ENCODE measurements at places on chromosomes 5 and 9.

DNA sequence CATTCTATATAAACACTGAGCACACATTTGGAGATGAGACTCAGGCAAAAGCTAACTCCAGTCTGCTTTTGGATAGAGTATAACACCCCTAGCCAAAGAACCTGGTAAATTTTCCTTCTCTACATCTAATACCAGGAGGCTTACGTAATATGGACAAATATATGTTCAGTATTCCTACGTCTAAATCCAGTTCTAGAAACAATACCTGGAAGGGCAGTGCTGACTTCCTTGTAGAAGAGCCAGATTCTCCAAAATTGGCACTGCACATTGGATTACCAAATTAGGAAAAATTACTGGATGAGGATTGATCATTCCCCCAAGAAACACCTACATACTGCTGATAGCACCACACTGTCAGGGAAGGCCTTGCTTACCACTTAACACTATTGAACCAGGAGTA, 247.4 kb downstream of the SAXO1 start:
- no peak for DNase-seq

GRCh38 chr9:2872250-2872930, 28.5 kb upstream of the PUM3 start:
- DNase-seq, result peak; percentile 63

- no peak for DNase-seq
Measured at GRCh38 chr9:82894961-82895821, 167.8 kb downstream of the RASEF start.

DNA sequence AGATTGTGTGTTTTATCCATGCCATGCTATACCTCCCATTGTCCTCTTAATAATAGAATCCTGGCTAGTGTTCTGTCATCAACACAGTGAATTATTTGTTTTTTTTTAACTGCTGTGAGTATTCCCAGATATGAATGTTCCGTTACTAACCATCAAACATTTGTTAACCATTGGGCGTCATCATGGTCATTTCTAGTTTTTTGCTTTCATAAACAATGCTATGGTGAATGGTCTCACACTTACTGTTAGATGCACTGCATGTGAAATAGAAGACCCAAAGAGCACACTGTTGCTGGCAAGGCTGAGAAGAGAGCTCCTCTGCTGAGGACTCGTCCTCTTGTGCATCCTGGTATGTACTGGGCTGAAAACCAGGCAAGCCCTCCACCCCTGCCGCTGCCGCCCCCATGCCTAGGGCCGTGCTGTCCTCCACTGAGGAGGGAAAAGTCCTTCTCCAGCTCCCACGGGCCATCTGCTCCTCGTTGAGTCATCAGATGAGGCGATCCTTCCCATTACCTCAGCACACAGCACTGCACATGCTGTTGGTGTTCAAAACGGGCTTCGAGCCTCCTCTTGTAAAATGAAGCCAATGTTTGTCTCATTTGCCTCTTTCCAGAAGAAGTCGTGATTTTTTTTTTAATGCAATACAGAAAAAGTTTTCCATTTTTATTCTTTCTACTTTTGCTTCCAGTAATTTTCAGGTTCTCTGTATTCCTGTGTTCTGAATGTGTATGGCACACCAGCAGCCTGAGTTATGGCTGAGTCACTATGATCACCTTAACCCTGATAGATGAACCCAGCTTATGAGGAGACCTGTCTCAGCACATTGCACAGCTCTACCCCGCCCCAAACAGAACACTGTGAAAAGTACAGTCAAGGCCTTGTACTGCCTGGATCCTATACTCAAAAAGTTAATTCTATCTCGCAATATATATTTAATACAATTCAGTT, 219.0 kb downstream of the AOPEP start:
- DNase-seq, result peak; percentile 91

DNA sequence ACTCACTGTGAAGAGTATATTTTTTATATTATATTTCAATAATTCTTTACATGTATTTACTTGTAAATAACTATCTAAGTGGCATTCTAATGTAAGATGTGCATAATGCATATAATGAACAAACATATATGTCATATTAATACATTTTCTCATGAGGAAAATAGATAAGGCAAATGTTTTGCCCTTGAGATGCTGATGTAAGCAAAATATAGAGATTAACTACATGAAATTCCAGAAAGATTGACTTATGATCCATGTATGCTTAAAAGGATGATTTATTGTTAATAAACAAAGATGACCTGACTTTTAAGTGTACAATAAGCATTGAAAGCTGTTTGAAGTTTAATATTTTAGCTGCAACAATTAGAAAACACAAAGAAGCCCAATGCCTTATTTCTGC, 559.9 kb downstream of the PTPRD start:
- DNase-seq, result no peak

- peak; percentile 80 for DNase-seq
Measured at GRCh38 chr5:73189871-73190376, 16.9 kb downstream of the TMEM174 start.

GRCh38 chr9:113309204-113309813, 6.1 kb upstream of the RNF183 start:
- peak; percentile 68 for DNase-seq

- no peak for DNase-seq
Measured at GRCh38 chr5:56587381-56588130, 227.8 kb upstream of the MAP3K1 start.

- DNase-seq, result no peak
Measured at GRCh38 chr5:61159836-61160235, 2.4 kb downstream of the SMIM15 start.

DNA sequence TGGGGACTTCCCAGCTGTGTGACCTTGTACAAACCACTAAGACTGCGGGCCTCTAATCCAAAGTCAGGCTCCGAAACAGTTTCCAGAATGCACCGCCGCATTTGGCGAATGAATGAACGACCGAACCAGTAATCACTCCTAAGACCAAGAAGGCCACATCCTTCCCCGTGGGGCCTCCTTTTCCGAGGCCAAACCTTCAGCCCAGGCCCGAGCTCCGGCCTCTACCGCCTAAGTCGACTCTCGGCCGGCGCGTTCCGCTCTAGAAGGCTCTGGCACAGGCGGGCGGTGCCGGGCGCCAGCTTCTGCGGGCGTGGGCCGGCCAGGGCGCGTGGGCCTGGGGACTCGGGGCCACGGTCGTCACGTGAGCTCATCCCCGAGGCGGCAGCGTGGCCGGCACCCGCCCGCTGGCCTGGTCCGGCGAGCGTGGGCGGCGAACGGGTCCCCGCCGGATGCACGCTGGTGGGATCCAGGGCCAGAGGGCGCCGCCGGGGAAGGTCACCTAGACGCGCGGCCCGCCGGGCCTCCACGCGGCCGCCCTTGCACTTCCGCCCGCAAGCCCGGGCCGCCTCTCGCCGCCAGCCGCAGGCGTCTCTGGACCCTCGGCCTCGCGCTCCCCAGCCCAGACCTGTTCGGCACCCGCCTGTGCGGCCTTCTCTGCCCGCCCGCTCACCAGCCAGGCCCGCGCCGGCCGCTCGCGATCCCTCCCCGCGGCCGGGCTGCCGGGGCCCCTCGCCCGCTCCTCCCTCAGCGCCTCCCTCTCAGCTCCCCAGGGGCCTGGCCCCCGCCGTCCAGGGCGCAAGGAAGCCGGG, 754 bp downstream of the VDAC1 start:
- peak; percentile 62 for DNase-seq

- peak; percentile 47 for DNase-seq
Measured at GRCh38 chr5:32964261-32964660, 253.1 kb downstream of the NPR3 start.

GRCh38 chr5:21644032-21644431, 1209.1 kb downstream of the CDH12 start:
- no peak for DNase-seq

- peak; percentile 22 for DNase-seq
Measured at GRCh38 chr5:147427521-147428401, 82.1 kb downstream of the DPYSL3 start.

DNA sequence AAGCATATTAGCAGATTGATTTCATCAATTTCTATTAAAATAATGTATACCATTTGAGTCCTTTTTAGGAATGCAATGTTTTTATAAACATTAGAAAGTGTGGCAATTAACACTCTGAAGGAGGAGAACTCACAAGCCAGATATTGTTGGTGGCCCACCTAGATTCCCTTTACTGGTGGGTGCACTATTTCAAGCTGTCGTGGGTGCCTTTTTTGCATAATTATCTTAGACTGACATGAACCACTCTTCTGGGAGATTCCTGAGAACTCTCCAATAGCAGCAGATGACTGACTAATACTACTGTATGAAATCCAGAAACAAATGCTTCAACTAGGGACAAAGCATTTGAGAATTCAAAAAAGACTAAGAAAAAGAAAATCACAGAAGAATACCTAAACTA, 526.0 kb downstream of the CDH18 start:
- DNase-seq, result no peak

DNA sequence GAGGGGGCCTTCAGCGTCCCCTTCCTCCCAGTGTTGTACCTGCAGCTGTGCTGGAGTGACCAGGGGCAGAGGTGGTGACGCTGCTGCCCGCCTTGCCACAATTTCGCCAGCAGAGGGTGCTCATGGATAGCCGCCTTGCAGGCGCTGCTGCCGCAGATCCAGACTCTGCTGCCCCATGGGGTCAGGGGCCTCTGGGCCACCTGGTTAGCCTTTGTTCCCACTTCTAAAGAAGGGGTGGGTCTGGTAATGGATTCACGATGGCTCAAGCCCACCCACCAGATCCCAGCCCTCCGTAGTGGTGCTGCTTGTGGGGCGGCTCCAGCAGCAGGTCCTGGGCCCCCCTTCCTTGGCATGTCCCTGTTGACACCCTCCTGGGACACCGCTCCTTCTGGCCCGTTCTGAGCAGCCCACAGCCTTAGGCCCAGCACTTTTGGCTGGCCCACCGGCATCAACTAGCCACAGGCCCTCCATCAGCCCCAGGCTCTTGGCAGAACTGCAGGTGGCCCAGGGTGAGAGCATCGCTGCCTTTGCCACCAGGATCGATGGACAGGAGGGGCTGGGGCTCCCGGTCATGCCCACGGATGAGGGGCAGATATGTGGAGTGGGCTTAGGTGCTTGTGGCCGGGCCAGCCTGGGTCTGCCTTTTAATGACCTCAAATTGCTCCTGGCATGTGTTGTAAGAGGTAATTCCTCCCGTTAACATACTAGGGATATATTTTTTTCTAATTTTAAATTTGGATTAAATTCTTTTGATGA, 57.2 kb downstream of the COL5A1 start:
- peak; percentile 66 for DNase-seq

- no peak for DNase-seq
Measured at GRCh38 chr5:116976767-116977166, 402.1 kb upstream of the SEMA6A start.

GRCh38 chr9:135255841-135256580, 168.5 kb downstream of the OLFM1 start:
- DNase-seq, result no peak

DNA sequence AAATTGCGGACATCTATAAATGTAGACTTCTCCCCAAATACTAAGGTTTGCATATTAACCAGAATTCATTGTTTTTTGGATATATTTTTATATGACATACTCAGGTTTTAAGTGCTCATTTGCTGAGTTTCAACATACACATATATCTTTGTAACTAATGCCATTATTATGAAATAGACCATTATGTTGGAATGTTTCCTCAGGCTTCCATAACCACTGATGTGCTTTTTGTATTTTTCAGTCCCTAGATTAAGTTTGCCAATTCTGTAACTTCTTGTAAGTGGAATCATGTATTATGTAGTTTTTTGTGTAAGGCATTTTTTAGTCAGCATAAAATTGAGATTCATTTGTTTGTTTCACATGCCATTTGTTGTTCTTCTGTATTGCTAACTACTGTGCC, 32.1 kb downstream of the HSPA4 start:
- DNase-seq, result no peak

DNA sequence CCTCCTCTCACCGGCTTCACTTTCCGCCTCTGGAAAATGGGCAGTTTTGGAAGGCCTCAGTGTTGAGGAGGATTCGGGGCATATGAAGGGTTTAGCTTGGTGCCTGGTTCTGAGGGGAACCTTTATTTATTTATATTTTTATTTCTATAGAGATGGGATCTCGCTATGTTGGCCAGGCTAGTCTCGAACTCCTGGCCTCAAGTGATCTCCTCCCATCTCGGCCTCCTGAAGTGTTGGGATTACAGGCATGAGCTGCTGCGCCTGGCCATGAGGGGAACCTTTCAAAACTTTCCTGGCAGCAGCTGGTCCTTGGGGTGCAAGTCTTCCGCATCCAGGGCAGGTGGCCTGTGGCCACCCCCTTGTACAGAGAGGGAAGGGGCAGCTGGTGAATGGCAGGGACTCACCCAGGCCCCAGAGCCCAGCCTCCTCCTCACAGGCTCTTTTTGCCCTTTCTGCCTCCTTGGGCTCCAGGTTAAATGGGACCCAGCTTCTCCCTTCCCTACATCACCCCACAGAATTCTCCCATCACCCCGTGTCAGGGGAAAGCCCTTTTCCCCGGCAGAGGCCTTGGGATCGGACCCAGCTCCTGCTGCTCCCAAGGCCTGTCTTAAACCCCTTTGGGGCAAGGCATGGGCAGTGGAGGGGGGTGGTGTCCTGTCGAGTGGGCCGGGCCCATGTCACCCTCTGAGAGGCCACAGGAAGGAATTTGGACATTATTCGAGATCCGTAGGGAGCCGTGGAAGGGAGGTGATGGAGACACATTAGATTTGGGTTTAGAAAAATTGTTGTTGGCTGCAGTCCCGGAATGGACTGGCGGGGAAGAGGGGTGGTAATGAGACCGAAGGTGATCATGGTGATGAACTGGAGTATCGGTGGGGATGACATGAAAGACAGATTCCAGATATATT, 5.9 kb downstream of the NCS1 start:
- DNase-seq, result no peak

- no peak for DNase-seq
Measured at GRCh38 chr5:123223921-123224320, 134.9 kb downstream of the PRDM6 start.

DNA sequence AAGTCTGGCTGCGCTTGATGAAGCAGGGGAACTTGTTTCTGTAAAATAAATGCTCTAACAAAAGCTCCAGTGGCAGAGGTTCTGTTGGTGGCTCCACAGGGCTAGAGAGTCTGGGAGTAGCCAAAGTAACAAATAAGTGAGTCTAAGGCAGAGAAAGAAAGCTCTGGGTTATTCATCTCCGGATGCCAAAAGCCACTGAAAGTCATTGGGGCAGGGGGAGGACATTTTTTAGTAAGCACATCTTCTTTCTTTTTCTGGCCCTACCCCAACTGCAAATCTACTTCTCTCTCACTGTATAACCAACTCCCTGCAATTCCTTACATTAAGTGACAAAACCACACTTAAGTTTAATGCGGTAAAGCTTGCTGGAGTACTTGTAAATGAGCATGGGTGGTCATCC, 141.6 kb downstream of the INSYN2B start:
- DNase-seq, result no peak

DNA sequence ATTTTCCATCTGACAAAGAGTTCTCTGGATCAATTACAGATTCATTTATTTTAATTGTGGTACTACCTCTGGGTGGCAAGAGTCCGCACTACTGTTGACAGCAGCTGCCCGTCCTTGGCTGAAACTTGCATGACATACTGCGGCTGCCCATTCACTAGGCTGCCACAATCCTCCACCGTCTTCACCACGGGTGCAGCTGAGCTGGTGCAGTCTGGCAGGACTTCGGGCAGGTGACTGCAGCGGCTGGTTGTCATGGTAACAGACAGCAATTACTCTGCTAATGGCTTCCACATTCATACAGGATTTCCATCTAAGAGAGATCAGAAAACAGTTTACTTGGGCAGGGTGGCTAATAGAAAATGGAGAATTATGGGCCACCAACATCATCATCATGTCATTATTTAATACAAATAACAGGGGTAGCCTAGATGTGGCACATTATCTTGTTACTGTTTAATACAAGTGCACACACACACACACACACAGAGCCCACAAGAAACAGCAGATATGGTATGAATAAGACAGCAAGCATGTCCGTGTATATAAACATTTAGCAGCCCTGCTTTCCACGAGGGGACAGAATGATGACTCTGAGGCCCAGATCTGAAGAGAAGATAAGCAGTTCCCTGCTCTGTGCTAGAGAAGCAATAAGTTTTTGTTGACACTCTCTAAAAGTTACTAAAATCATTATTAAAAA, 112.3 kb downstream of the MARCHF3 start:
- DNase-seq, result no peak

All from AG08395 (cell line).